ENCODE measurements at places on chromosomes 12 and 14. TPM values are rescaled to one million over a fixed set of nuclear protein-coding genes. Genes with fewer than 3 reads are reported as not detected.

DNA sequence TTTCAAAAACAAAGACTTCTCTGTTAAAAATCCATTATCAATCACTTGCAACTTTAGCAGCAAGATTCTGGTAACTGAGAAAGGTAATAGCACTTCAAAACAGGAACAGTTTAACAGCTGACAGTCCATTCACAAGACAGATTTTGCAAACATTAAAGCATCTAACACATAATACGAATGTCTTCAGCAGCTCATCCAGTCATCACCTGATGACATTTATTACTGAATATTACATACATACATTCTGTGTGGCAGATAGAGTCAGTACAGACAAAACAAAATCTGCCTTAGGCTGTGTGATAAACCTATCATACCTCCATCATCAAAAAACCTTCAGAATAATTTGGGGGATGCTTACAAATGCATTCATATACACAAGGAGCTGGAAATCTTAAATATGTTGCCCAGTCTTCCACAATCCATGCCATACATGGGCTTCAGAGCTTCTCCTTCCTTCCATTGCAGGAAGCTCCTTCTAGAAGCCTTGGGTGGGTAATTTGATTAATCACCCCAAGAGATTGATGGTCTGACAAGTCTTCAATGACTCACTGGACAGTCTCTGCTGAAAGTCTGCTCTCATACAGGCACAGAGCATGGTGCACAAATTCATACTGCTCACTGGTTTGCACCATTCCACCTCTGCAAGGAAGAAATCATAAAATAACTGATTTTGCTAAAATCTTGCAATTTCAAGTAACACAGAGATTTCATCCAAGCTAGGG is 1.6 kb upstream of the PTPRB start:
- no peak for DNase-seq

The PZP gene
- total RNA-seq = not detected

DNA sequence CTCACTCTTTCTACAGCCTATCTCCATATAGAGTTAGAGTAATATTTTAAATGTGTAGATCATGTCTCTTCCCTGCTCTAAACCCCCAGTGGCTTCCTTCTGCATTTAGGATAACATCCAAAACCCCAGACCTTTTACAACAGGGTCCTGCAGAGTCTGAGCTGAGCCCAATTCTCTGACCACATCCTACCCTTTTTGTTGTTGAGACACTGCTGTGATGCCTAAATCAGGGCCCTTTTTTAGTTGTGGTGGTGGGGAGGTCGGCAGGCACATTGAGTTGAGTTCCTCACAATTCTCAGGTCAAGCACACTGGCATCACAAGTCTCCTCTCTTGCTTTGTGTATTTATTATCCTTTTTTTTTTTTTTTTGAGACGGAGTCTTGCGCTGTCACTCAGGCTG is 1.8 kb upstream of the DDX47 start:
- DNase-seq = no peak

The DIP2B gene
- total RNA-seq = 23.3 TPM

The COX8C gene
- total RNA-seq = not detected

The TXNDC16 gene
- 4.8 TPM for total RNA-seq

GRCh38 chr14:81416194-81416952 is 16.2 kb upstream of the STON2 start:
- DNase-seq = no peak

The NEMP1 gene
- 73.5 TPM for total RNA-seq

The PYM1 gene
- total RNA-seq = 31.6 TPM

The GLTP gene
- 20.9 TPM for total RNA-seq

GRCh38 chr14:100433428-100433814 is 110.3 kb downstream of the SLC25A47 start:
- no peak for DNase-seq

GRCh38 chr12:50720085-50720484 is 43.8 kb upstream of the ATF1 start:
- DNase-seq = no peak

DNA sequence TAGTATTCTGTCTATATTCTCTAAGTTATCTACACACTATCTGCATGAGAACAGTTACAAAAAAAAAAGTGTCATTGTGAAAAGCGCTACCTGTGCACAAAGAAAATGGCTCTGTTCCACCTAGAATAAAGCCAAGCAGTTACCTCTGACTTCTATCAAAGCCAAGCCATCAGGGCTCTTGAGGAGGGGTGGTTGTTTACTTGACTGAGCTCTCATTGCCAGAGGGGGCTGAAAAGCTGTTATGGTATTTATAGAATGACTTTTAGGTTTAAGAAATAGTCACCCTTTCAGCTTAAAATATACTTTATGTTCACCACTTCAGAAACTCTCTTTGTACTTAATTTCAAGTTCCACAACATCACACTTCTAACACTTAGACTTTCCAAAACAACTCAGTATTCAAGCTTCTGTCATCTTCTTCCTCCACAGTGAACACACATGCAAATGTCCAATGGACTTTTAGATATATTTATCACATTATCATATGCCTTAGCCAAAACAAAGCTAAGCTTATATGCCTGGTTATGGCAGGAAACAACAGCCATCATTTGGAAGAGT is 7.5 kb downstream of the ITPR2 start:
- DNase-seq = no peak

DNA sequence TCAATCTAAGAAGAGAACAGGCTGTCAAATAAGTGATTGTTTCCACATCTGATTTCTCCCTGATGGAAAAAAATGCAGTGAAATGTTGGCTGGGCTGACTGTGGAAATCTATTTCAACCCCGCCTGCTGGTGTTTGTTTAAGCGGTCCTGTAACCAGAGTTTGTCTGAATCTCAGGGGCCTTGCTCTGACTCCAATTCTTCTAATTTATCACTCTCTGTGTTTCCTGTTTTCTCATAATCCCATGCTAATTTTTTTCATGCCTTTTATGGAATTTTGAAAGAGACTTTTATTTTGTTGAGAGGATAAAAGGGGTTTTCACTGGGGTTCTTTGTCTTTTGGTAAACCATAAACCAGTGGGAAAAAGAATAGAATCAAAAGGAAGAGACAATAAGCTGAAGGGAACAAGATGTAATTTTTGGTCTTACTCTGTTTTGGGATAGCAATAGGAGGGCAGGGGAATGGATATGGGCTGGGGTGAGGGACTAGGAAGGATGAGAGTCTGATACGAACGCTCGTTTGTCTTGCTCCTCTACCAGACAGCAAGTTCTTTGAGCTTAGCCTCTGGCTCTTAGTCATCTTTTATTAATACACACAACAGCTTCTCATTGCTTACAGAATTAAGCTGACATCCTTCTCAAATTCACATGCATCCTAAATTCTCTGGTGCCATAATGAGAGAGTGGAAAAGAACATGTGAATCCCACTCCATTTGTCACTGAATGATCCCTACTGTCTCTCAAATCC is 8.0 kb upstream of the MGP start:
- DNase-seq = no peak

The STAC3 gene
- total RNA-seq = 2.0 TPM

DNA sequence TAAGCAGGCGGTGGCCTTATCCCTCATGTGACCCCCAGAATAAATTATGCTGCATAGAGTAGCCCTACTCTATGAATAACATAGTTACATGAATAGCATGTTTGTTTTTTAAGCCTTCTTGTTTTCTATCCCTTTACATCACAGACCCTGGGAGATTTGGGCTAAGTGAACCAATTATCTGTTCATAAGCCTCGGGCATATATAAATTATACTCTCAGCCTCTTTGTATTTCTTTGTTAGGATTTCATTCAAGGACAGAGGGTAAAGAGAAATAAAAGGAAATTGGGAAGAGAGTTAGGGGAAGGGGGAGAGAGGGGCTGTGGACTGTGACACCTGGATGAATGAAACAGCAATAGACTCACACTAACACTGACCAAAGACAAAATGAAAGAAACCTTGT is 35.3 kb upstream of the RTRAF start:
- no peak for DNase-seq

DNA sequence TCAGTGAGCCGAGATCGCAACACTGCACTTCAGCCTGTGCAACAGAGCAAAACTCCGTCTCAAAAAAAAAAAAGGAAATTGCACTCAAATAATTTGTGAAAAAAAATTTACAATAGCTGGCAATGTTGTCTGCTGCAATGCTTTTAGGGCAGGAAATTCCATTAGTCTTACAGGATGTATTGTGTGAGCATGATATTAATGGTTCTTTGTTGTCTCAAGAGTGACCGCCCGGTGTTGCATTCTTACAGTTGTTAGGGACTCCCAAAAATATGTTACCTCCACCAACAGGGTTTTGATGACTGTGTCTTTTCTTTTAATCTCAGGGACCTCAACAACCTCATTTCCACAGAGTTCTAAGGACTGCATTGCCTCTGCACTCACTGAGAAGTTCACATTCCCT is 44.8 kb downstream of the PZP start:
- DNase-seq = no peak

DNA sequence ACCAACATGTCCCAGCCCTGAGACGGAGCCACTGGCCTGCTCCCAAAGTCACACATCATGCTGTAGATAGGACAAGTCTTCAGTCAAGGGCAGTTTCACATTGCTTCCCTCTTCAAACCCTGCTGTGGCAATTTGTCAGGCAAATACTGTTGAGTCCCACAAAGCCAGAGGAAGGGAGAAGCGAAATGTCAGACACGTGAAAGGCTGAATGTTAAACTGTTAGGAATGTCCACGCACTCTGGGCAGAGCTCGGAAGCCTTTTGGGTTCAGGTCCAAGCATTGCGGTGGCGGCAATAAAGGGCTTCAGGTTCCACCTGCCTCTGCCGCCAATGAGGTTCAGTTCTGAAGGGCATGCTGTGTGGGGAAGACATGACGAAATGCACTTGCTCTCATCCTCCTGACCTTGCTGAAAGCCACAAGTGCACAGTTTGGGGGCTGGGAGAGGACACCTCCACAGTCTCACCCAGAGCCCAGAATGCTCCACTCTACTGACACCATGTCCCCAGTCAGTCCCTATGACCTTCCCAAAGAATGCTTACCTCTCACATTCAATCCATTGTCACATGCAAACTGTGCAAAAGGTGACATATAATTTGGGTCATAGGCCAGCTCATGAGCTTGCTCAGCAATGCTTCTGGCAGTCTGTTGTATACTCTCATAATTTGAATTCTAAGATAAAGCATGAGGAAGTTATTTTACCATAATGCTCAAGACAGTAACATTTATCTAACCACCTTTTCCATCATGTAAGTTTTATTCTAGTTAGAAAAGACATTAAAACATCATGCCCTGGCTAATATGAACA is 35.7 kb downstream of the RAD9B start:
- no peak for DNase-seq

The RD3L gene
- not detected for total RNA-seq

- no peak for DNase-seq
Observed at GRCh38 chr14:58082491-58083098, 69.4 kb downstream of the ARMH4 start.

DNA sequence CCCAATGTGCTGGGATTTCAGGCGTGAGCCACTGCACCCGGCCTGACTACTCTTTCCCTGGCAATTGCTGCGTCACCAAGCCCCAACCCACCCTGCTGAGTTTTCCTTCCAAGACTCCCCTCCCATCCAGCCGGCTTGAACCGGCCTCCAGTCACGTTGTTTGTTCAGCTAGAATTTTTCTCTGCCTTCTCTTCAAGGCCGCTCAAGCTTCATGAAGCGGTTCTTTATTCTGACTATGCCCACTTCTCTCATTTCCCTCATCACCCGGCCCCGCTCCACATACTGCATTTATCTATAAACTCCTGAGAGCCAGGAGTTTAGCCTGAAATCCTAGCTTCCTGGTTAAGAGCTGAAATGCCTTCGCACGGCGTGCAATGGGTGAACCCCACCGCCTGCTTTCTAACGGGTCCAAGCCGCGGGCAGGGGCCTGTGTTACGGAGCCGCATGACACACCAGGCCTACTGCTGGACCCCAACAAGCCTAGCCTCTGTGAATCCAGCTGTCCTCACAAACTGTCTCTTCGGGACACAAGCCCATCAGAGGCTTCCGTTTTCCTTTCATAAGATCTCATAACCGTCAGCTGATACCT is 999 bp upstream of the DCAF4 start:
- no peak for DNase-seq

GRCh38 chr12:132360906-132361777 is 31.8 kb upstream of the GALNT9 start:
- DNase-seq = no peak

DNA sequence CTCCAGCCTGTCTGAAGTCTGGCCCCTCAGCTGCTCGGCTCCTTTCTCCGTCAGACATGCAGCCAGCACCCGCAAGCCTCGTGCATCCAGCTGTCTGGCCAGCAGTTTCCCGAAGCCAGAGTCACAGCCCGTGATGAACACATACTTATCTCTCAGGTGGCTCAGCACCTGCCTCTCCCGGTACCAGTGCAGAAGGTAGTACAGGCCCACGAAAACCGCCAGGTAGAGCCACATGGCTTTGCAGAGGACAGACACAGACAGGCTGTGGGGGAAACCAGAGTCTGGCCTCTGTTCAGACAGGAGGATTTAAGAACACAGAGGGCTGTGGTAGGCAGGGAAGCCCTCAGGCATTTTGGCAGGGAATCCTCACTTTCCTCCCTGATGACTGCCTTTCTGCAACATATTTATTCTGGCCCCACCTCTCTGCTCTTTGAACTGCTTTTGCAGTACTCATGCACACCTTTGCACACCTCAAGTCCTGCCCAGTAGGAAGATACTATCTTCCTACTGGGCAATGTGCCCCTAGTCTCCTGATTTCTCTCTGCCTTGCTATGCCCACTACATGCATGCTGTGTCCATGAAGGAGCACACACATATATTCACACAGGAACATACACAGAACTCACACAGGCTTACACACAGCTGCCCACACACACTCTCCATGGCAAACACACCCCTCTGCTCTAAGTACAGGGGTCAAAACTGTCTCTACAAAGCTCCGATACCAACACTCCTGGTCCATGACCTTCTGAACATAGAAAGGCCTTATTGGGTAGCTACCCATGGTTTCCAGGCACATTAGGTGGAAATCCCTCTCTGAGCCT is at the start of gene RDH16:
Gene RDH16 (minus strand): TSS at position 380 of the 824 bp plus-strand sequence. CDS start 146 bp downstream, at position 234.
- DNase-seq = no peak

DNA sequence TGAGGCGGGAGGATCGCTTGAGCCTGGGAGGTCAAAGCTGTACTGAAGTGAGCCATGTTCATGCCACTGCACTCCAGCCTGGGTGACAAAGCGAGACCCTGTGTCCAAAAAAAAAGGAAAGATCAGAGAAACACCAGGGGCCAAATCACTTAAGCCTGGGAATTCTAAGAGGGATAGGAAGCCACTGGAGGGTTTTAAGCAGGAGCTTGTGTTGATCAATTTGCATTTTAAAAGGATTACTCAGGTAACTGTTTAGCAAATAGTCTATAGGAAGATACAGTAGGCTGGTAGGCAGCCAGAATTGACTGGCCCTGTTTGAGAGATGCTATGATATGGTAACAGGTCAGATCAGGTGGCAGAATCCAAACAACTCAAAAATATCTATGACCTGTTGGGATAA is 162.7 kb downstream of the SPTSSA start:
- DNase-seq = no peak
